ENCODE measurements at places on chromosomes 4 and X.

DNA sequence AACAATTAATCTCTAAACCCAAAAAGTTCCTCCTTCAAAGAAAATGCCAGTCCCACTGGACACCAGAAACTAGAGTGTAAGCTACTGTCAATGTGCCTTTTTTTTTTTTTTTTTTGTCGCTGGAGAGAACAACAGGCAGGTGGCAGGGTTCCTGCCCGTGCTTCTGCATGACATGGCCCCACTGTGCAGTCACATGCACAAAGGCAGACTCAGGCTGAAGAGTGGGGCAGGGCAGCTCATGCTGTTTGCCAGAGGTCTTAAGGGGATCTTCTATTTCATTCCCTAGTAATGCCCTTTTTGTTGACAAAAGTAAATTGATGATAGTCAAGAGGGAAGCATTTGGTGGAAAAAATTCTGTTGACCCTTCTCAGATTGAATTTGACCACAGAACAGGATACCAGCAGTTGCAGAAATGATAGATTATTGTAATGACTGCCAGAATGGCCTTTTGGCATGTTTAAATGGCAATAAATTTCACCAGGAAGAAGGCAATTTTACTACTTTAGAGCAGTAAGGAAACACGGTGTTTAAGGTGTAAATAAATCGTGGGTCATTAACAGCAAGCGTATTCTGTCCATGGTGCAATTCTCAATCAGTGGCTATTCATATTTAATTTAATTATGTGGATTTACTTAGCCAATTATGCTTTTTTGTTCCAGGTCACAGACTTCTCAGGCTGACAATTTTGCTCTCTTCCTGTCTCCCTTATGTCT is 80.9 kb downstream of the NKX6-1 start:
- peak; percentile 68 for DNase-seq

DNA sequence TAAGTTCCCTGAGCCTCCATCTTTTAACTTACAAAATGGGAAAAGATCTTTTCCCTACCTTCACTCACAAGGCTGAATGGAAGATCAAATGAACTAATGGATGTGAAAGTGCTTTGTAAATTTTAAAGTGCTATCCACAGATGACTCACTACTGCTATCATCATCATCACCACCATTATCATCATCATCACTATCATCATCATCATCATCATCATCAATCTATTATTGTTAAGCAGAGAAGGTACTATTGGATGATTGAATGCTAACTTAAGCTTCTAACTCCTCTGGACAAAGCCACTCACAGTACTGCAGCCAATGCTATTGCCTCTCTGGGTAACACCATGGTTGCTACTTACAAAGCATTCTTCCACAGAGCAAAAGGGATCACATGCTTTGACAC is 1.9 kb downstream of the FRMD7 start:
- DNase-seq: no peak

GRCh38 chrX:154714925-154715324 is 36.0 kb downstream of the GAB3 start:
- peak; percentile 38 for DNase-seq

DNA sequence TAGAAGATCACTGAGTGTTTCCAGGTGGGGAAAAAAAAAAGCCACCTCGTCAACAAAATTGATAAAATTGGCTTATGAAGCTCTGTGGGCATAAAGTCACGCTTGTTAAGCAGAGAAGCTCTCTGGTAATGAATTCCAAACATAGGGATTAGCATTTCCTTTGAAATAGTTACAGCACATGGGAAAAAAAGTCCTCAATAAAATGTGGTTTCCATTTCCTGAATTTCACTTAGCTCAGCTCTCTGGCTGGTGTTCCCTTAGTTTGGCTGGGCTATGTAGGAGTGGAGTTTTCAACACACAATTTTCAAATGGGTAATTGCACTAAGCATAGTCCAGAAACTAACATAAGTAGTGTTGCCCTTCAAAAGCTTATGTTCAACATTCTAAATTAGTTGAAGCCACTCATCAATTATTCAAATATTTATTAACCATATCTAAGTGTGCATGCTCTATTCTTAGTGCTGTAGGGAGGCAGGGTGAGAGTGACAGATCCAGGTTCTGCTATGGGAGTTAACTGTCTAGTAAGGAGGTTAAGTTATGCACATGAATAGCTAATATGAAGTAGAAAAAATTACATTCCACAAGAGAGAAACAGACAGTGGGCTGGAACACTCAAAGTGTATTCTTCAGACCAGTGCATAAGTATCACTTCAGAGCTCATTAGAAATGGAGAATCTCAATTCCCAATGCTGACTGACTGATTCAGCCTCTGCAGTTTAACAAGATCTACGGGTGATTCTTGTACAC is 445.7 kb downstream of the SMARCA1 start:
- no peak for DNase-seq

GRCh38 chr4:81421346-81422218 is 50.1 kb downstream of the RASGEF1B start:
- DNase-seq: no peak

DNA sequence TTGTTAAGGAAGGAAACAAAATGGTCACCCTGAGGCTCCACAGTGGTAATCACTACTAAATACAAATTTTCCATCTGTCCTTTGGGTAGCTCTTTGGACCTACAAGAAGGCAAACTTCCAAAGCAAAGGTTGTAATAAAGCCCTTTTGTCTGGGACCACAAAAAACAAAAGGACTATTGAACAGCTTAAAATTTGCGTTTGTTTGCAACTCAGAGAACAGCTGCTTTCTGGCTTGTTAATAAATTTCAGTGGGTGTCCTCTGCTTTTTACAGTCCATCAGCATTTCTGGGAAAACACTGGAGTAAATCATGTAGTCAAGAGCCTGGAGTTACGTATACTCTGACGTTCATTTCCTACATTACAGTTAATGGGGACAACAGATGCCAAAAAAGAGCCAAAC is 439.7 kb upstream of the DIAPH2 start:
- DNase-seq: no peak

DNA sequence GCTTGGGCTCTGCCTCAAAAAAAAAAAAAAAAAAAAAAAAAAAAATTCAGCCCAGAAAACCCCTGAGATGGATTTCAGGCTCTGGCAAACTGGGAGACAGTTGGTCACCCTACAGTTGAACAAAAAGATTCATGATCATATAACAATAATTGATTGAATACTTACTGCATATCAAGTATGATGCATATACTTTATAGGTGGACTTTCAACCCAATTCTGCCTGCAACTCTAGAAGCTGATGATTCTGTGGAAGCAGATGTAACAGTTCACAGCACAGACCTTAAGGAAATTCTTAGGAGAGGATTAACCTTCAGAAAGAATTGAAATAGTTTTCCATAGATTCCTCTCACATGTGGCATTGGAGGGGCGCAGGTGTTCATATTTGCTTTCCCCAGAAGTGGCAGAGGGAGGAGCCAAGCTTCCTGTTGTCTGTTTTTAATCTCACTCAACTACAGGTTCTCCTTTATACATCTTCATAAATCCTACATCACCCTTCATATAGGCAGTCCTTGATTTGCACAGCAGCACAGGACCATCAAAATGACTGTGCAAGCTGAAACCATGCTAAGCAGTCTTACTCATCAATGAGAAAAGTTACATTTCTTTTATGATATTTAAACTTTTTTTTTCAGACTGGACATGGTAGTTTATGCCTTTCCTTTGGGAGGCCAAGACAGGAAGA is 149.4 kb upstream of the KLF3 start:
- DNase-seq: no peak

- peak; percentile 14 for DNase-seq
Observed at GRCh38 chrX:96971812-96972211, 88.1 kb downstream of the RPA4 start.

- DNase-seq: no peak
Observed at GRCh38 chr4:136036744-136037143, 1495.5 kb downstream of the PCDH18 start.

- DNase-seq: no peak
Observed at GRCh38 chrX:6666624-6667023, 131.7 kb upstream of the VCX3A start.

GRCh38 chr4:129146639-129147038 is 50.7 kb downstream of the C4orf33 start:
- DNase-seq: no peak

GRCh38 chr4:77047037-77047436 is 28.8 kb downstream of the CCNI start:
- peak; percentile 17 for DNase-seq

GRCh38 chrX:135520553-135521404 is at the start of gene INTS6L:
Gene INTS6L (plus strand): TSS chrX:135520660. CDS start chrX:135520993, 333 bp downstream.
- DNase-seq: peak; percentile 93

DNA sequence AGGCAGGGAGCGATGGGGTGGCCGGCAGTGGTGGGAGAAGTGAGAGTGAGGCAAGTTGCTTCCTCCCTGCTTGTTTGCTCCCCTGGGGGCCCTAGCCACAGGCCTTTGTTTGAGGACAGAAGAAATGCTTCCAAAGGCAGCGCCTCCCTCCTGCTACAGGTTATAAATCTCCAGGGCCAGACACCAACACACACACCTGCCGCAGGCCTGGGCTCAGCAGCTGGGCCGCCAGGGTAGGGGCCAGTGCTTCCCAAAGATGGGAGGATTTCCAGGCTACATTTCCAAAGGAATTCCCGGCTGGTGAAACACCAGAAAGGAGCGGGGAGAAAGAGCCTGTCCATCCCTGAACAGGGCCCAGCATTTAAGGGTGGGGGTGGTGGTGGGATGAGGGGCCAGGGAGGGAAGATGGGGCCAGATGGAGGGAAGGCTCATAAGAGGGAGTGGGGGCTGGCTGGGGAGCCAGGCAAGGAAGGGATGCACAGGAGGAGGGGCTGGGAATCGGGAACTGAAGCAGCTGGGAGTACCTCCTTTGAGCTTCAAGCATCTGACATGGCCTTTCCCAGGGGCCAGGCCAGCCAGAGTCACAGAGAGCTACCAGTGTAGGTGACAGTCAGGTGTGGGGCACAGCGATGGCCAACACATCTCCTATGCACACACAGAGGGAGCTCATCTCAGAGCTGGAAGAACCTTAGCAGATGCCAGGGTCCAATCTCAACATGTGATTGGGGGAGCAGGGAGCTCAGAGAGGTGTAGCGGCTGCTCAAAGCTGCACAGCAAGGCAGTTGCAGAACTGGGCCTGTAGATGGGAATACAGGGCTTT is 143.9 kb downstream of the PJA1 start:
- DNase-seq: peak; percentile 64

GRCh38 chrX:72532366-72532765 is 40.3 kb downstream of the HDAC8 start:
- no peak for DNase-seq

DNA sequence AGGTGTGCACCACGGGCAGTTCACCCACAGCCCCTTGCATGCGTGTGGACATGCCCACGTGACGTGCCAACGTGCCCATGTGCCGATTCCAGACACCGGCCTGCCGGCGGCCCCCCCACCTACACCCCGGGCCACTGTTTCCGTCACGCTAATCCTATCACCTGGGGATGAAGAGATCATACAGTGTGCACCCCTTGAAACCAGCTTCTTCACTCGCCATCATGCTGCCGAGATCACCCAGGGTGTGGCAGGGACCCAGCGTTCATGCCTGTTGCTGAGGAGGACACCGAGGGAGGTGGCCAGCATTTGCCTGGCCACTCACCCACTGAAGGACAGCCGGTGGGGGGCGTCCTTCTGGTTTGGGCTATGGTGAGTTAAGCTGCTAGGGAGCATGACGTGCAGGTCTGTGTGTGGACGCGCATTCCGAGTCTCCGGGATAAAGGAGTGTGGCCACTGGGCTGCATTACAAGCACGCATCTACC is 14.1 kb downstream of the CTBP1 start:
- no peak for DNase-seq

Measured in kidney (tissue), 22 donors.